NCI-H1105 treated with DMSO at 0.1 percent for 48 hours (cell line): ENCODE measurements at places on chromosomes 4 and X.

GRCh38 chr4:162841753-162842152 is 324.9 kb downstream of the NAF1 start:
- no peak for DNase-seq

GRCh38 chr4:1166509-1167243 is 5.7 kb downstream of the SPON2 start:
- no peak for DNase-seq

- no peak for DNase-seq
Observed at GRCh38 chr4:186669159-186669731, 54.4 kb downstream of the FAT1 start.

GRCh38 chrX:20333672-20334071 is 67.0 kb upstream of the RPS6KA3 start:
- no peak for DNase-seq

DNA sequence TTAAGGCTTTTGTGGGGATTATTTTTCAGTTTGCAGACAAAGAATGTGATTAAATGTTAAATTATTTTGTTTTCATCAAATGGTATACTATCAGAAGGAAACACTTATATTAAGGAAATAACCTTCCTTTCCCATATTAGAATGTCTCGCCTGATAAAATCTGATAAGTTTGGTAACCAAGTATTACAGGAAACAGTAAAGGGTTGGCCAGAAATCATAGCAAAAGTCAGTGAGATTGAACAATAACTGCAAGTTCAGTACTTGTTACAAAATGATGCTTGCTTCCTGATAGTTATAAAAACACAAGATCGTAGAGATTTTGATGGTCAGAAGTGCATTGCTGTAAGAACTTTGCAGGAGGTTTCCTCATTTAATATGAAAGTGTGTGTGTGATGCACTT is 40.5 kb downstream of the FABP2 start:
- no peak for DNase-seq
